Brain microvascular endothelial cell (primary cell): ENCODE measurements at places on chromosomes 16 and 17.
A peak's percentile ranks its signal among the peaks of the same experiment; 100 is the strongest.

GRCh38 chr16:35180970-35181369 is 1721.6 kb downstream of the TP53TG3F start:
- DNase-seq = no peak

GRCh38 chr16:68487203-68487514 is 38.9 kb upstream of the SMPD3 start:
- DNase-seq = no peak

DNA sequence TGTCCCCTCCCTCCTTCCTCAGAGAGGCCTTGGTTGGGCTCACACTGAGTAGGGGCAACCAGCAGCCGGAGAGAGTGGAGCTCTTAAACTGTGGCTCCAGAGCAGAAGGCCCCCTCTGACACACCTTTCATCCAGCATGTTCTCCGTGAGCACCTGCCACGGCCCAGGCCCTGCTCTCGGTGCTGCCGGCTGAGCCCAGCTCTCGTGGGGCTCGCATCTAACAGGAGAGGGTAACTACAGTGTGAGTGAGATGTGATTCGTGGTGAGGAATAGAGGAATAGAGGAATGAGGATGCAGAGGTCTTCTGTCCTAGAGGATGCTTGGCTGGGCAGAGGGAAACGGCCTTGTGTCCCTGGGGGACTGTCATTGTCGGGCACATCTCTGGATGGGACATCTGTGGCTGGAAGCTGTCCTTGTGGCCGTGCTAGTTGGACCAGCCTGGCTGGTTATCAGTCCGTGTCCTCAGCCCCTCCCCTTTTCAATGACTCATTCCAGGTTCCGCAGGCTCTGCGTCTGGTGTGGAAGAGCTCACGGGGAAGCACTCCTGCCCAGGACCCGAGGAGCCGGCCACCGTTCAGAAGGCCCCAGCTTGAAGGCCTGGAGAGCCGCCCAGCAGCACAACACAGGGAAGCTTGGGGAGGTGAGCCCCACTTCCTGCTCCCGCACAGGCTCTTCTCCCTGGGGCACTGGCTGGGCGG is 11.9 kb upstream of the DNASE1 start:
- peak; percentile 56 for DNase-seq

- DNase-seq = no peak
These were observed 220.3 kb upstream of the MON1B start for GRCh38 chr16:76970745-76971099.

DNA sequence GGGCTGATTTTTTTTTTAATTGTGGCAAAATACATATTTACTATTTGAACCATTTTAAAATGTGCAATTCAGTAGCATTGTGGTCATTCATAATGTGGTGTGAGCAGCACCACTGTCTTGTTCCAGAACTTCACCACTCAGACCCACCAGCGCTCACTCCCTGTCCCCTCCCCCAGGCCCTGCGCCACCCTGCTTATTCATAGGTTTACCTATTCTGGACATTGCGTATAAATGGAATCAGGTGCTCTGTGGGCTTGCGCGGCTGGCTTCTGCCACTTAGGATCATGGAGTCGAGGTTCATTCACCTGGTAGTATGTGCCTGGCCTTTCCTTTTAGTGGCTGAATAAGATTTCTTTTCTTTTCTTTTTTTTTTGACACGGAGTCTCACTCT is 59.4 kb downstream of the NT5M start:
- no peak for DNase-seq

DNA sequence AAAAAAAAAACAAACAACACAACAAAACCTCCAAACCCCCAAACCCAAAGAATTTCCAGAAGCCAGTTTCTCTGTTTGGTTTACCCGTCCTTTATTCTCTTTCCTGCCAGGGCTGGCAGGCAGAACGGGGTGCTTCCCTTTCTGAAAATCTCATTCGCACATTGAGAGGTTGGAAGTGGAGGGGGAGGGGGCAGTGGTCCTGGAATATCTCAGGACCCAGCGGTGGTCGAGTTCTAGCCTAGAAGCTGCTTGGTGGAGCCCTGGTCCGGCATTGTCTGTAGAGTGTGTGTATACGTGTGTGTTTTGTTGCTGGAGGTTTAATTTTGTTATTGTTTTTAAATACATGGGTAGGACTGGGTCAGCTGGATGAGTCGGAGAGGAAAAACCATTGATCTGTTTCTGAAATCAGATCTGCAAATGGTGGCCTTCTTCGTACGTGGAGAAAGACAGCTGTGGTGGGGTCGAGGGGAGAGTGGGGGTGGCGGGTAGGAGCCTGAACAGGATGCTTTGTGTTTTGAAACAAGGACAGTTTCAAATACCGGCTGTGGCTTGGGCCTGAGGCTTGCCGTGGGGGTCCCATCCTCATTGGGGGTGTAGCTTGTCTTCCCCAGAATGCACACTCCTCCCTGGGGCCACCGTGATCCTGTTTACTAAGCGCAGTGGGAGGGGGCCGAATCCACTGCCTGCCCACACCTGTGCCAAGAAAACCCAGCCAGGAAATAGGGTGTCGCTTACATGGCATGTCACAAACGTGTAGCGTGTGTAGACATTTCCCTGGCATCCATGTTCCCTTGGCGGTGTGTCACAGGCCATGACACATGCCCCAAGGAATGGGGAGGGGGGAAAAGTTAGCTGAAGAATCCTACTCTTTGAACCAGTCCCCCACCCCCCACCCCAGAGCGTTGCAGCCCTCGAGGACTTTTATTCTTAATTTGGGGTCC is 1.6 kb downstream of the CMIP start:
- no peak for DNase-seq

DNA sequence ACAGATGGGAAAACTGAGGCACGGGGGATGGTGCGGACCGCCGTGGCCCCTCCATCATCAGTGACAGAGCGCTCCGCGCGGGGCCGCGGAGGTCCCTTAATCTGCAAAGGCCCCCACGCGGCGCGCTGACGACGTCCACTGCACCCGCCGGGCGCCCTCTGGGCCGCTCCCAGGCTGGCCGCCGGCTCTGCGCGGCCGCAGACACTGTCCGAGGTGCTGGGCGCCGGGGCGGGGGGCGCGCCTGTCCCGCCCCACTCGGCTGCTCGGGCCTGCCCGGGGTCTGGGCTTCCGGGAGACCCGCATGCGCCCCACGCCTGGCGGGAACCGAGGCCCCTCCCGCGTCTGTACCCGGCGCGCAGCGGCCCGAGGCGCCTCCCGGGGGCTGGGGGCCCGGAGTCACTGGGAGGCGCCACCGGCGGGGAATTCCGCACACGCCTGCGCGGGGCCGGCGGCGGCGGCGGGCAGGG is 550 bp upstream of the RNF213 start:
- DNase-seq = peak; percentile 22

DNA sequence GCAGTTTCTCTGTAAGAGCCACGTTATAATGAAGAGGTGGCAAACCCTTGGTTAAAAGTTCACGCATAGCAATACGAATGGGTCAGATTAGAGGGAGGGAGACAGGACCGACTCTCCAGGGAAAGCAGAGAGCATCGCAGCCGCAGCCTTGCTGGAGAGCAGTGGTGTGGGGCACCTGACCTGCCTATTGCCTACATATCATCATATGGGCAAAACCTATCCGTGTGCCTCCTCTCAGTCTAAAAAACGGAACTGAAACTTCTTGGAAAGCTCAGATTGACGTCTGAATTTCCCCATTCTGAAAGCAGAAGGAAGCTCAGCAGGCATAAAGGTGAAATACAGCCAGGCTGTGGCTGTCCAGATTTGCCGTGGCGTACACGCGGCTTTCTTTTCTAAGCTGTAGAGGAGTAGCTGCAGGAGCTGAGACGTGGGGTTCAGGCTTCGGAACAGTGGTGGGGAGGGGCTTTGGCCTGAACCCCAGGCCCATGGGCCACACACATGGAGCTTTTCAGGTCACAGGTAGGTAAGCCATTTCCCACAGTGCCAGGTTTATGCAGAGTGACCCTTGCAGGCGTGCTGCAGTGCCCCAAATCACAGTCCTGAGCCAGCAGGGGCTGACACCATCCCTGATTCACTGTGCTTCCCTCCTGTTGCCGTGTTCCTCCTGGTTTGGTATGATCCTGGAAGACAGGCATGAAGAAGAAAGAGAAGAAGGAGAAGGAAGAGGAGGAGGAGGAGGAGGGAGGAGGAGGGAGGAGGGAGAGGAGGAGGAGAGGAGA is 41.6 kb upstream of the TNRC6C start:
- DNase-seq = no peak

GRCh38 chr17:3762922-3763776 is 37.8 kb downstream of the ITGAE start:
- DNase-seq = no peak

DNA sequence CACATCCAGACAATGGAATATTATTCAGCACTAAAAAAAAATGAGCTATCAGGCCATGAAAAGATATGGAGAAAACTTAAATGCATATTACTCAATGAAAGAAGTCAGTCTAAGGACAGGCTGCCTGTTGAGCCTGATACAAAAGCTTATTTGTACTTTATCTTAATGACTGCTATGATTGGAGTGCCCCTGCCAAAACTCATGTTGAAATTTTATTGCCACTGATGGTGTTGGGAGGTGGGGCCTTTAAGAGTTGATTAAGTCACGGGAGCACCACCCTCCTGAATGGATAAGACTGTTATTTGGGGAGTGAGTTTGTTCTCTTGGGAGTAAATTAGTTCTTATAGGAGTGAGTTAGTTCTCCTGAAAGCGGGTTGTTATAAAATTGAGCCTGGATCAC is 9.9 kb downstream of the C17orf67 start:
- DNase-seq = no peak

GRCh38 chr16:30805370-30806169 is 18.6 kb upstream of the ZNF629 start:
- peak; percentile 59 for DNase-seq

- no peak for DNase-seq
These were observed 22.6 kb upstream of the ITGA3 start for GRCh38 chr17:50033316-50033715.

DNA sequence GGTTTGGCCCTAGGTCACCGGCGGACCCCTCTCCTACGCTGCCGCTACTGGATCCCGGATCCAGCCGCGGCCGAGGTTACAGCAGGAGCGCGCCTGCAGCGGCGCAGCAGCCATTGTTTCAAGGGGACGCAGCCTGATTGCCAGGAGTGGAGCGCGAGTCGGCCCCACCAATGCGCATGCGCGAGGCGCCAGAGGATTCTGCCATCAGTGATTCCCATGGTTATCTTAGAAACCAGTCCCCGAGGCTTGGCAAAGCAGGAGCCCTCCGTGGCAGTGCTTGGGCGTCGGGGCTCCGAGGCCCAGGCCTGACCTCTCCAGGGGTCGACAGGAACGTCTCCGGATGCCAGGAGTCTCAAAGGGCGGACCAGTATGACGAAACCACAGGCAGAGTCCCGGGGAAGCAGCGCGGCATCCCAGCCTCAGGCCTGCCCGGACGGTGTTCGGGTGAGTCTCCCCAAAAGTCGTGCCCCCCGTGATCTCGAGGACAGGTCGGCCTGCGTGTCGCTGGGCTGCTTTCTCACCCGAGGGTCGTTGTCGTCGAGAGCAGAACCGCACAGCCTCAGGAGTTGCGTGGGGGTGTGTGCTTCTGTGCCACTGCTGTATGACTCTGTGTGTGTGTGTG is 608.5 kb downstream of the KCNJ18 start:
- DNase-seq = no peak

DNA sequence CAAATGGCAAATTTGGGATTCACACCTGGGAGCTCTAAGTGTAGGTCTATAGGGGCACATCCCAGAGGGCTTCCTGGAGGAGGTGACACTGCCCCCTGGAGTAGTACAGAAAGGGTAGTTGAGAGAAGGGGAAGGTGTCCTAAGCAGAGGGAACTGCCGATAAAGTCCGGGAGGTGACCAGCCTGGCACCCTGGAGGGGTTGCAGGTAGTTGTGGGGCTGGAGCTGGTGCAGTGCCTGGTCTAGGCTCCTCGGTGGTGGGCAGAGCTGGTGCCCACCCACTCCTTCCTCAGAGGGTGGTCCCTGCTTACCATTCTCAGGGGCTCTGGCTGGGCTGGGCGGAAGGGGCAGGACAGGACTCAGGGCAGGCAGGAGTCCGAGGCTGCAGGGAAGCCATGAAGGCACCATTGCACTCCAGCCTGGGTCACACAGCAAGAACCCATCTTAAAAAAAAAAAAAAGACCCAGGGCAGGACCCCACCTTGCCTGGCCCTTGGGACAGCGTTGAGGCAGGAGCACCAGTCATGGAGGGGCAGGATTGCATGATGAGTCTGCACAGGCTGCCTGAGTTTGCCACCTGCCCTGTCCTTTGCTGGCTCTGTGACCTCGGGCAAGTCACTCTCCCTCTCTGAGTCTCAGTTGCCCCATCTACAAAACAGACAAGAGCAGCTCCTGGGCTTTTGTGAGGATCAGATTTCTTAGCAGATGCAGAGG is 43.8 kb downstream of the LAT start:
- no peak for DNase-seq

DNA sequence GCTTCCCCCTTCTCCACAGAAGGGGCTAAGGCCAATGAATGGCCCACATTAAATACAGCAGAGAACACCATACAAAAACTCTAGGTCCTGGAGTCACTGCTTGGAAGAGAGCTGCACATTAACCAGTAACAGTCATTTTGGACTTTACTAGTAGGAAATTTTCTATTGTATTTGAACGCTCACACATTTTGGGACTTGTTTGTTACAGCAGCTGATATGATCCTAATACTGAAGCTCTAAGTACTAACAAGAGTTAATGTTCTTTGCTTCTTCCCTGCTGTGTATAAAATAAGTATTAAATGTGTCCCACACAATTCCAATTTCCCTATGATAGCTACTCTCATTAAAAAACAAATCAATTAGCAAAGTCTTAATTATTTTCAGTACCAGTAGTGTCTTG is 148.3 kb upstream of the IRX3 start:
- DNase-seq = no peak

DNA sequence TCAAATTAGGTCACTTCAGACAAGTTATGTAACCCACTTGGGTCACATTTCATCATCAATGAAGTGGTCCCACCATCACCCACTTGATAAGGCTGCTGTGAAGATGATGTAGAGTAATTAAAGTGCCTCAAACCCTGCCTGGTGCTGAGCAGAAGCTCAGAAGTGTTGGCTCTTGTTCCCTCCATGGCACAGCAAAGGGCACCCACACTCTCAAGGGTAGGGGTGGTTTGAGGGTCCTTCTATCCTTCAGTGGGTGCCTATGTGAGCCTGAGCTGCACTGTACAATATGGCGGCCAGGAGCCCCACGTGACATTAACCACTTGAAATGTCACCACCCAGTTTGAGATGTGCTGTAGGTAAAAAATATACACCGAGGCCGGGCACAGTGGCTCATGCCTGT is 71.5 kb downstream of the CYTH1 start:
- no peak for DNase-seq
